Activated T-cell treated with anti-CD3 and anti-CD28 coated beads for 4 hours (primary cell): ENCODE measurements at places on chromosomes 16 and 17.

DNA sequence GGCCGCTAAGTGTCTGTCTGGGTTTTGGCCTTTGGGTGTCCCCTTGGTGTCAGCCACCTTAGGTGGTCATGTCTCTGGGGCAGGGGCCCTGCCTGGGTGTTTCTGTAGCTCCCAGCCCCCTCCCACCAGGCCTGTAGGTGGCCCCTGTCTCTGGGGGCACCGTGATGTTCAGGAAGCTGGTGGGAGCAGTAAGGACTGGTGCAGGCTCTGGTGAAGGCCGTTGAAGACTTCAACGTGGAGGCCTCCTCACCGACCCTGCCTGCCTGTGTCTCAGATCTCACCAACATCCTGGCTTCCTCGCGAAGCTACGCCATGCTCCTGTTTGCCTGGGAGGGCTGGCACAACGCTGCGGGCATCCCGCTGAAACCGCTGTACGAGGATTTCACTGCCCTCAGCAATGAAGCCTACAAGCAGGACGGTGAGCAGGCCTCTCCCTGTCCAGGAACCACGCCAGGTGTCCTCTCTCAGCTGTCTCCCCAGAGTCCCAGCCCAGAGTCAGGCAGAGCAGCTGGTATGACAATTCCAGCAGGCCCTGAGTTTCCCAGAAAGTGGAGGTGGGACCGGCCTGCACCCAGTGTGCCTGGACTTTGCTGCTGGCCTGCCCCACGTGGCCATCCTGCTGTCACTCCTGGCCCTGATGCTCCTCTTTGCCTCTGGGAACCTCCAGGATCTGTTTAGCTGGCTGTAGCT lies 2.8 kb downstream of the ACE start:
- no peak for DNase-seq

DNA sequence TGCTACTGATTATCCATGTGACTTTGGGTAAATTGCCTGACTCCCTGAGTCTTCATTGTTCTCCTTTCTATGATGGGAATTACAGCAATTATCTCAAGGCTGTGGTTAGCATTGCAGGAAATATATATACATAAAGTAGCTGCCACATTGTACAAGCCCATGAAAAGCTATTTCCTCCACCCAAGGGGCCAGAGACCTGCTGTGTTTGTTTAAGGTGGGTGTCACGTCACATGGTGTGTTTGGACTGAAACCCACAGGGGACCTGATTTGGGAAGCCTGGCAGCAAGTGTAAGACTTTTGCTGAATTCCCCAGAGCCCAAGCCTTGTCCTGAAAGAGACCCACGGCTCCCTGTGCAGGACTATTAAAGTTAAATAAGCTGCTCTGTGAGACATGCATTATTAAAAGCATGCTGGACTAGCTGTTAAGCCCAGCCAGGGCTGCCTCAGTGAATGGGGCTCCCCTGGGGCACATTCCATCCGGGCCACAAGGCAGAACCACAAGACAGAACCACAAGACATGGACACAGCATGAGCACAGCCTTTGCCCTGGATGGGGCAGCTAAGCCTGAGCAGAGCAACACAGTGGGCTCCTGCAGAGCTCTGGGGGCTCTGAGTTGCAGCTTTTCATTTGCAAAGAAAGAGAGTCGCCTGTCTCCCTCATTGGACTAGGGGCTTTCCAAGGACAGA lies 148.9 kb downstream of the SPACA3 start:
- DNase-seq, result no peak

GRCh38 chr16:84787263-84787622 lies 32.5 kb upstream of the CRISPLD2 start:
- DNase-seq, result no peak

DNA sequence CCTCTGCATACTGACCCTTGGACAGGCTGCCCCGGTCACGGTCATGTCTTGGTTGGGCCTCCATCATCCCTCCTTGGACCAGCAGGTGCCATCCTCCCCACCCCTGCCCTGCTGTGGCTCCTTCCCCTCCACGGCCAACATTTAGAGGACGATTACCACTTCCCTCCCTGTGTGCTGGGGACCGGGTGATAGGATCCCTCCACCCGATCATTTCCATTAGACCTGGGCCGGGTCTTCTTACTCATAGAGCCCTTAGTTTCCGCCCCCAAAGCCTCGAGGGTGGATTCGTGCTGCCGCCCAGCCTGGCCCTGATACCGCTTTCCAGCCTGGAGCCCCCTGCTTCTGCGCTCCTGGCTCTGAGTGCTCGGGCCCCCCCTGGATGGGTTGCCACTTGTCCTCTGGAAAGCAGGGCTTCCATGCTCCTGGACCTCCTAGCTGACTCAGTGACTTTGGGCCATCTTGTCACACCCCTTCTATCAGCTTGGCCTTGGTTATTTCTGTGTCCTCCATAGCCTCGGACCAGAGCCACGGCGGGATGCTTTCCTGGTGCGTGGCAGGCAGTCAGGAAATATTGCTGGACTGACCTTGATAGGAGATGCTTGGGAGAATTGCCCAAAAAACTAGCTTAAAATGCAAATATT lies 171.4 kb downstream of the SEC14L1 start:
- no peak for DNase-seq

DNA sequence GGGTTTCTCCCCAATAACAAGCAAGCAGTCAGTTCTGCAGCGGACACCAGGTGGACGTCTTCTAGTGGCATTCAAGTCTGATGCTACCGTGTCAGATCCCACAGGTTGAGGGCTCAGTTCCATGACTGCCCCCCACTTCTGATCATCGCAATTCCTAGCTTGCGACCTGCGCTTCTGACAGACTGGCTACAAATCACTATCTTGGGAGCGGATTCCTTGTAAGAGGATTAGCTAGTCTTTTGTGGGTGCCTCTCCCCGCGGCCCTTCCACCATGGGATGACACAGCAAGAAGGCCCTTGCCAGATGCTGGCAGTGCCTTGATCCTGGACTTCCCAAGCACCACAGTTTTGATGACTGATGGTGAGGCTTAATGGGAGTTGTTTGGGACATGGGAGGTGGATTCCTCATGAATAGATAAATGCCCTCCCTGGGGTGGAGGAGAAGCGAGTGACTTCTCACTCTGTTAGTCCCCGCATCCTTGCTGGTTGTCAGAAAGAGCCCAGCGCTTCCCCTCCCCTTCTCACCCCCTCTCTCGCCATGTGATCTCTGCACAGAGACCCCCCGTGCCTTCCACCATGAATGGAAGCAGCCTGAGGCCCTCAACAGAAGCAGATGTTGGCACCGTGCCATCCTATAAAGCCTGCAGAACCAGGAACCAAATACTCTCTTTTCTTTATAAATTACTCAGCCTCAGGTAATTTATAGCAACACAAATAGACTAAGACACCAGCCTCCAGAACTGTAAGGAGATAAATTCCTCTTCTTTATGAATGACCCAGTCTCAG lies 19.1 kb downstream of the CDIP1 start:
- no peak for DNase-seq

DNA sequence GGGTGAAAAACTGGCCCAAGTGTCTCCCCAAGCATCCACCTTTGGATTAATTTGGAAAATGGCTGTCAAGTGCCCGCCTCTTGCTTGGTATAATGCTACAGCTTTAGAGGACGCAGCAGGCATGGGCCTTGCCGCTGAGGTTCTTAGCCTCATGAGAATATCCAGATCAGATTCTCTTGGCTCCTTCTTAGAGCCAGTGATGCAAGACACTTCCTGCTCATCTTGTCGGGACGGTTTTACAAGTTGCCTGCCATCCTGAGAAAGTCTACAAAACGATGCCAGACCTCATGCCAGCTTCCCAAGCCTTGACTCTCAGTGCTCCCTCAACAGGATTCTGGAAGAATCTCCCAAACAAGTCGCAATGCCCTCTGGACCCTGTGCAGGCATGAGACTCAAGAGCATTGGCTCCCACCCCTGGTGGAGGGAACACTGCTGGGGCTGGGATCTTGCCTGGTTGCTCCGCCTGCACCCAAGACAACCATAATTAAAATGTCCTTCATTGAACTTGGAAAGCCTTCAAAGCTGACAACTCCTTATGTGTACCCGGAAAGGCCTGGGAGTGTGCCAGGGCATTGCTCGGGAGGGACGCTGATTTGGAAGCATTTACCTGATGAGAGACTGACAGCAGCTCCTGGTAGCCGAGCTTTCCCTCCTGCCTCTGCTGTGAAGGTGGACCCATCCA lies 25.8 kb upstream of the STH start:
- DNase-seq, result no peak

- no peak for DNase-seq
Observed at GRCh38 chr17:61551255-61551742, 39.7 kb downstream of the NACA2 start.

DNA sequence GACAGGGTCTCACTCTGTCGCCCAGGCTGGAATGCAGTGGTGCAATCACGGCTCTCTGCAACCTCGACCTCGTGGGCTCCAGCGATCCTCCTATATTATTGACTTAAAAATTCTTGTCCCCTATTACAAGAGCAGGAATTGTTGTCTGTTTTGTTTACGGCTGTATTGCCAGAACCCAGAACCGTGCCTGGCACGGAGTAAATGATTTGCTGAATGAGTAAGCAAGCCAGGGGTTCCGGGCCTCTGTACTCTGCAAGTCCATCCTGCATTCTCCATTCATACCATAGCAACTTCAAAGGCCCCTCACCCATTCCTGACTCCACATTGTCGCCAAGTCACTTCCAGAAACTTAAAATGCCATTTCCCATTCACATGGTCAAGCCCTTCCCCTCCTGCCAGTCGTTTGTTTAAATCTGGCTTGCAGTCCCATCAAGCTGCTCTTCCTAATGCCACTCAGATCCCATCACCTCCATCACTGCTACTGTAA lies 6.9 kb downstream of the ADCY9 start:
- no peak for DNase-seq

DNA sequence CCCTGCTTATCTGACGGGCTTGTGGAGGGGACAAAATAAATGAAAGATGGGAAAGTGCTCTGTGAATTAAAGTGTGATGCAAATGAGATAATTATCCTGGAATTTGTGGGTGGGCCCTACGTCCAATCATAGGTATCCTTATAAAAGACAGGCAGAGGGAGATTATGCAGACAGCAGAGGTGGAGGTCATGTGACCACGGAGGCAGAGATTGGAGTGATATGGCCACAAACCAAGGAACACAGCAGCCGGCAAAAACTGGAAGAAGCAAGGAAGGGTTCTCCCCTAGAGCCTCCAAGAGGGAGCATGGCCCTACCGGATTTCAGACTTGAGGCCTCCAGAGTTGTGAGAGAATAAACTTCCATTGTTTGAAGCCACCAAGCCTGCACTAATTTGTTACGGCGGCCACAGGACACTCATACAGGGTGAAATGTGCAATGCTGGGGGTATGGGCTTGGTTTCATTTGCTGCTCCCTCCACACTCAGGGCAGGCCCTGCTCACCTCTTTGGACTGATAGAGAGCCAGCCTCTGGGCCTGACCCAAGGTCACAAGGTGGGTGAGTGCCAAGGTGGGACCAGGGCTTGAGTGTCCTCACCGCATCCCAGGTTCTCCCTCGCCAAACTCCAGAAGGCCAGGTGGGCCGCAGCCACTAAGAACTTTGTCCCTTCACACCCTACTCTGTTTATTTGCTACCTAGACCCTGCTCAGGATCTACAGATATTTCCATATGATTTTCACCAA lies 149.6 kb upstream of the TNRC6C start:
- DNase-seq, result no peak

DNA sequence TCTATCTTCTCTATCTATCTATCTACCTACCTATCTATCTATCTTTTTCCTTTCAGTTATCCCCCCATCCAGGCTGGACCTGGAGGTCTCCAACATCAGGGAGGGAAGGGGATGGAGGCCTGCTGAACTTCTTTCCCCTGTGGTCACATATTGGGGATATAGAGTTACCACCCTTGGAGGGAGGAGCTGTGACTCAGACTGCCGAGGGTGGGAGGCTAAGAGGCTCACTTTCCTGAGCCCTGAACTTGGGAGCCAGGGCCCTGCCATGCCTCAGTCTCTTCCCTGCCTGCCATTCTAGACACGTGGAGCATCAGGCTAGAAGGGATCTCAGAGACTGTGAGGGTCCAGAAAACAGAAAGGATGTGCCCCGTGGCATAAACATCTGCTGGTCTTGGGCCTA lies 8.4 kb downstream of the LRRC3C start:
- DNase-seq, result no peak

- no peak for DNase-seq
Observed at GRCh38 chr17:64739316-64740058, 77.4 kb upstream of the SMURF2 start.

GRCh38 chr17:43365356-43365755 lies 33.4 kb upstream of the ARL4D start:
- DNase-seq, result no peak

GRCh38 chr16:50531359-50531758 lies 16.8 kb upstream of the NKD1 start:
- no peak for DNase-seq

DNA sequence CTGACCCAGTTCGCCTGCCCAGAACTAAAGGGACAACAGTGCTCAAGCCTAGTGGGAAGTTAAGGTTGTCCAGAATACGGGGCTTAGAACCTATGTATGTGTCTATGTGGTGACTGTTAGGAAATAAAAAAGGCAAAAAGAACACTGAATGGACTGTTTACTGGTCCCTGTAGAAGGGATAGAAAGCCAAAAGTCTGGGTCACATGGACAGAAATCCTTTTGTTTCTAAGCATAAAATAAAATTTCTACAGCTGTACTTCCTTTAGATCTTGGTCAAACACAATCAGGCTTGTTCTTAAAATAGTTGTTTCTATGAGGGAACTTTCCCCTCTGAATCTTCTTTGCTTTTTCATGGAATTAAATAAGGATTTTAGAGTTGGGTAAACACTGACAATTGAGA lies 212.8 kb downstream of the LGALS9B start:
- DNase-seq, result no peak

DNA sequence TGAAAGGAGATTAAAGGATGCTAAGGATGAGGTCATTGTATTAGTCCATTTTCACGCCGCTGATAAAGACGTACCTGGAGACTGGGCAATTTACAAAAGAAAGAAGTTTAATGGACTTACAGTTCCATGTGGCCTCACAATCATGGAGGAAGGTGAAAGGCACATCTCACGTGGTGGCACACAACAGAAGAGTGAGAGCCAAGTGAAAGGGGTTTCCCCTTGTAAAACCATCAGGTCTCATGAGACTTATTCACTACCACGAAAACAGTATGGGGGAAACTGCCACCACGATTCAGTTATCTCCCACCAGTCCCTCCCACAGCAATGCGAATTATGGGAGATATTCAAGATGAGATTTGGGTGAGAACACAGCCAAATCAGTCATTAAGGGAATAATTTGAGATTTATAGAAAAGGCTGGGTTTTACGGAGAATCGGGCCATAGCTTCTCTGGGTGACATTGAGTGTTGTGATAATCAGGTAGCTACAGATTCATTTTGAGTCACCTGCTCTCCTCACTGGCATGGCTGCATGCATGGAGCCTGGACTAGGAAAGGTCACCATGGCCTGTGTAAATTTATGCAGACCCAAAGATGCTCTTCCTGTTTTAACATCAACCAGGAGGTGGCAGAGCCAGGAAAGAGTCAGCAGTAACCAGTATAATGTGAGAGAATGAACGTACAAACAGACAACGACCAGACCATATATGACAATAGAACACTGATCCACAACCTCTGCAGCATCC lies 40.5 kb upstream of the DYNLRB2 start:
- DNase-seq, result no peak
